ENCODE measurements at places on chromosomes 3 and 15.

DNA sequence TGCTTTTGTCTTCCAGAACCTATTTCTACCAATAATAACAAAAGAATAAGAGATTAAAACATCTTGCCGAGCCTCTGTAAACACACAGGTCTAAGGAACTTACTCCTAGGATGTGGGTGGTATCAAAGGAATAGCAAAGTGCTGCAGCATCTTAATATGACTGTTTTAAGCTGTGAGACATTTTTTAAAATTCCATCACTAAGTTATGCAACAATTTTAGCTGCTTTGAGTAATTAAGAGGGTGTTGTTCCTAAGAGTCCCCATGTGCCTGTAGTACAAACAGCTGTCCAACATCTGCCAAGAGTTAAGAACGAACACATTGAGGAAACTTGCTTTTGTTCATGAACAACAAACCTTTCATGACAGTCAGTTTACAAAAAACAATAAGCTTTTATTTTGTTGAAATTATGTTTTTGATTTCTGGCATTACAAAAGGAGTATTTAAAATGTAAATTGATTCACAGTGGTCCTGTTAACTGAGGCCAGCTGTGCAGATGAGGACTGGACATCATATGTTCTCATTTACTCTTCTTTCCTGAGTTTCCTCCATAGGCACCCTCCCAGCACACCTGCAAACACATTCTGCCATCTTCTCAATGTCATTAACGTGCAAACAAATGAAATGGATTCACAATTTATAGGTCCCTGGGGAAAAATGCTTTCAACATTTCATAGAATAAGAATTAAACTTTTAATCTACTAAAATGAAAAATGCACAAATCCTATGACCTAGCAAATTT is 337.3 kb upstream of the ARHGEF26 start:
- no peak for DNase-seq

GRCh38 chr3:46082849-46083248 is 55.6 kb upstream of the XCR1 start:
- no peak for DNase-seq

- peak; percentile 46 for DNase-seq
Measured at GRCh38 chr3:67384760-67385397, 269.5 kb downstream of the SUCLG2 start.

GRCh38 chr3:61777483-61777882 is 216.1 kb downstream of the PTPRG start:
- no peak for DNase-seq

DNA sequence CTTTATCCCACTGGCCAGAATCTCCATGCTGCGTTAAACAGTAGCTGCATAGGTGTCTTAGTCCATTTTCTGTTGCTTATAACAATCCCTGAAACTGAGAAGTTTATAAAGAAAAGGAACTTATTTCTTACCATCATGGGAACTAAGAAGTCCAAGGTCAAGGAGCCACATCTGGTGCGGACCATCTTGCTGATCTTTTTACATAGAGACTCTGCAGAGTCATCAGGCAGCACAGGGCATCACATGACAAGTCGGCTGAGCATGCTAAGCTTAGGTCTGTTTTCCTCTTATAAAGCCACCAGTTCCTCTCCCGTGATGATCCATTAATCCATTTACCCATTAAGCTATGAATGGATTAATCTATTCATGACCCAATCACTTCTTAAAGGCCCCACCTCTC is 22.4 kb upstream of the FAM174B start:
- peak; percentile 83 for DNase-seq

- DNase-seq = no peak
Measured at GRCh38 chr15:75192307-75192706, 9.4 kb upstream of the C15orf39 start.

DNA sequence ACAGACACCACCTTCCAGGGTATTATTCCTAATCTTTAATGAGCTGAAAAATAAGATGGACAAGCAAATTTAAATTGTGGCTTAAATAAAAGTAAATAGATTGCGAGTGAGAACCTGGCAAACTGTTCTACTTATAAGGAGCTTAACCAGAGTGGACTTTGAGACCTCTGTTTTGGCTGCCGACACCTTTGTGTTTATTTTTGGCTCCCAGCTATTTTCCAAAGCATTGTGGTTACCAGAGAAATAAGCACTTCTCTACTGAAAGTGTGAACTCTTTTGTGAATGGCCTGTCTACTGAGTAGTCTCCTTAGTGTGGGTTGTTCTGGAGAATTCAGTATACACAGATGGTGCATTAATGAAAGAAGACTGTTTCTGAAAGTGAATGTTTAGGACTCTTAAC is 109.4 kb downstream of the ATP8B4 start:
- DNase-seq = no peak

DNA sequence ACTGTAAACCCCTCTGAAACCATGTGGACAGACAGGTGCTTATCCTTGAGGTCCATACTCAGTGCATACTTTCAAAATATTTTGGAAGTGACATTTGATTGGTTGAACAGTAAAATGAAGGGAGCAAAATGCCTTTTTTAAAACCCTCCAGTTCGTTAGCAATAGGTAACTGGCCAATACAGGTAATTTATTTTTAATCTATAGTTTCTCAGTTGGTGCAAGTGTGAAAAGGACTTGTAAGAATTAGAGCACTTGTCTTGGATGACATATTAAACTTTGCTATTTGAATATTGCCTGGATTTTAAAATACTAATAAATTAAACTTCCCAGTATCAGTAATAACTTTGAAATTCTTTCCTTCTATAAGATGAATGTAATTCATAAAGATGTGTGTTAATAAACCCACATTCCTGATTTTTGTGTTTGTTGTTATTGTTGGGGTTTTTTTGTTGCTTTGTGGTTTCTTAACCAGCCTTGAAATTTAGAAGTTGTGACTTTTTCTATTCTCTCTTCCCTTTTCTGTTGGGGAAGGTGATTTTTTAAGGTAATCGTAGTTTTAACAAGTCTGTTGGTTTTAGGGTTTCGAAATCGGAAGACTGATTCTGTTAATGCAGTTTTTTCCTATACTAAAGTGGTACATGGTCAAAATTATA is 90.0 kb downstream of the STT3B start:
- DNase-seq = no peak

DNA sequence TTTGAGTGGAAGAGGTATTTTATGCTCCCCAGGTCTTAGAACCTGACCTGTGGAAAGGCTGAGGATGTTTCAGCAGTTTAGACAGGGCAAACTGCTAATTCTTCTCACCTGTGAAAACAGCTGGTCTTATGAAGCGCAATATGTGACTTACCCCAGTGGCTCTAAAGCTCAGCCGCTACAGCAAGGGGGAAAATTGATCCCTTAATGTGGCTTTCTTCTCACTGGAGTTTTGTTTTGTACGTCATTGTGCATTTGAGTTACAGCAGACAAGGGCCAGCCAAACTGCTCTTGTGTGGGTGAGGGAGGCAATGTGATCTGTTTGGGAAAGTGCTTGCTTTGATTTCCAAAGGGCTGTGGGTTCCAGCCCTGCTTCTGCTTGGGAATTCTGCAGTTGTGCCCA is 293.4 kb upstream of the LRRFIP2 start:
- DNase-seq = no peak

DNA sequence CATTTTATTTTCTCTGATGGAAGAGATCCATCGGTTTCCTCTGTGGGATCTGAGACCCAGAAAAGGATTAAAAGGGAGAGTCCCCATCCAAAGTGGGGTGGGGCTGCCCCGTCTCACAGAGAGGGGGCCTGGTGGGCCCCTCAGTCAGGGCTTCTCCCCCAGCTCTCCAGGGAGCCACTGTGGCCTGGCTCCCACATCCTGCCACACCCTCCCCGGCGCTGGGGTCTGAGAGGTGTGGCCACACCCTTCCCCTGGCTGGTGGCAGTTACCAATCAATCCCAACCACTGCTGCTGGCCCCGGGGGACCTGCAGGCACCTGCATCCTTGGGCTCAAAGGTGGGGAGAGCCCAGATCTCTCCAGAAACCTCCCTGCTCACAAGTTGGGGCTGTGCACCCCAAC is 161.8 kb upstream of the IQSEC1 start:
- no peak for DNase-seq

GRCh38 chr15:62444104-62445022 is 279.3 kb upstream of the C2CD4B start:
- DNase-seq = no peak

DNA sequence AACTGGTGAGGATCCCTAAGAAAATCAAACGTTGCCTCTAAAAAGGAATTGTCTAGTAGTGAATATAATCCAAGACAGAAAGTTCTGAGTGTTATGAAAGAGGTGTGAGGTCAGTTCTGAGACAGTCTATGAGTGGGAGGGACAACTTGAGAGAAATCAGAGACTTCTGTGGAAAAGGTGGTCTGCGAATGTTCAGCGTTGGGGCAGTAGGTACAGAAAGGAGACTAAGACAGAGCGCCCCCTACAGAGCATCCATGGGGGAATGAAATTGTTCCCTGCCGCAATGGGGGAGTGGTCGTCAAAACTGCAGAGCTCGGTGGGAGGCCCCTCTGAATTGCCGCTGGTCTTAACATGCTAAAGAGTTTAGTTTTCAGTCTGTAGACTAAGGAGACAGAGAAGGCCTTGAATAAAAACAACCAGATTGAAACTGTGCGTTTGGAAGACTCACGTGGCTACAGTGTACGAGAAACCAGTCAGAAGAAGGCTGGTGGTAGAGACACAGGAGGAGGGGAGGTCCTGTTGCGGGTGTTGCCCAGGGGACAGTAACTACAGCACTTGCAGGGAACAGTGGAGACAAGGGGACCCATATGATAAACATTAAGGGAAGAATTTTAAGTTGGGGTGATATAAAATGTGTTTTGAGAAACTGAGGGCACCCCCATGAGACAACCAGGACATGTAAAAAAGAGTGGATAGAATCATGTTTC is 6.9 kb downstream of the TNIK start:
- DNase-seq = peak; percentile 5

- peak; percentile 61 for DNase-seq
Measured at GRCh38 chr3:47399531-47400270, 18.9 kb downstream of the PTPN23 start.

DNA sequence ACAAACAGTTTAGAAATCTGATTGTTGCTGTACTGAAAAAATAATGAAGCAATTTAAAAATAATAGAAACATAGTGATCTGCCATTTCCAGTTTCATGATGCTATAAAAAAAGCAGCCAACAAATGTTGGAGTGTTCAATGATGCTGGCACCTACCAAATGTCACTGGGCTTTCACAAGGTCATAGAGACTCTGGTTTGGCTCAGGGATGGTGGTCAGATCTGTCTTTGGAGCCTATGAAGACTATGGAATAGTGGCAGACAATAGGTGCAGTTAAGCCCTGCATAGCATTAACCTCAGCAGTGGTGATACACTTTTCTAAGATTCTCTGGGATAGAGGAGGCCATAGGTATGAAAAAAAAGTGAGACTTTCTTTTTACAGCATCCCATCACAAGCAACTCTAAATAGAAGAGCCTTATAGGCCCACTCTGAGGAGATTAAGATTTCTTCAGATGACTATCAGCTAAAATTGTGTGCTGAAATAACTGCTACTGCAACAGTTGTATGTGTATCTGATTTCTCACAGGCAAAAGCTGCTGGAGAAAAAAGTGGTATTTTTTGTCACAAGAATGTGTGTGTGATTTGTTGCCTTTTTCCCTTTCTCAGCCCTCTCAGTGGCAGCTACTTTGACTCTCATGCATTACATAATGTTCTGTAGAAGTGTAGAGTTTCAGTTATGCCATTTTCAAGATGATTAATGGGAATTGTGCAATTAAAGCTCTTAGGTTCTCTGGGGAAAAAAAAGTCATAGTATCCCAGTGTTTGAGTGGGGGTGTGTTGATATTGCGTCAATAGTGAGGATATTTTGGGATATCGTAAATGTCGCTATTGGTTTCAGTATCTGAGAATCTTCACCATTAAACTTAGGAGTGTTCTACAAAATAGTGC is 137.4 kb downstream of the MBNL1 start:
- peak; percentile 43 for DNase-seq

GRCh38 chr3:13013994-13014754 is 59.1 kb downstream of the IQSEC1 start:
- peak; percentile 76 for DNase-seq

GRCh38 chr15:68334661-68335124 is 57.1 kb downstream of the FEM1B start:
- DNase-seq = peak; percentile 92

GRCh38 chr3:98710067-98710659 is 53.0 kb upstream of the ST3GAL6 start:
- DNase-seq = peak; percentile 24

DNA sequence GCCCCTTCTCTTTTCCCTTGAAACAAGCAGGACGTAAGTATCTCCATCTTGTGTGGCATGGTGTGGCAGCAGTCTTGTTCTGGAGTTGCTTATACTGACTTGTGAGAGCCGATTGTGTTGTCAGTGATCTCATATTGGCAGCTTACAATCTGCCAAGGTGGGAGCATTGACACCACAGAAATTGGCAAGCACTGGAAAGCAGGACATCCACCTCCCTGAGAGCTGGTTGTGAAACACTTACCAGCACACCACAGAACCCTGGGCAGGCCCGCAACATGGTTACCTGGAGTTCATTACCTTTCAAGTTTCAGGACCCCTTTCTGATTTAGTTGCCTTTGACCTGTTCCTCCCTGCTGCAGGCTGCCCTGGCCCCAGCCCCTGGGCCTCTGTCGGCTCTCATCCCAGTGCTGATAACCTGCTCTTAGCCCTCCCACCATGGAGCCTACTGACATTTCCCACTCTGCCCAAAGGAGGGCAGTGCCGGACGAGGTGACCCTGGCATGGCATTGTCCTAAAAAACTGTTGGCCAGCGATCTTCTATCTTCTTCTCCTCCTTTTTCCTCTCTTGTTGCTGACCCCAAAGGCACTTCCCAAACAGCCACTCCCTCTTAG is 10.6 kb upstream of the ATP2B2 start:
- DNase-seq = no peak

GRCh38 chr3:124552224-124552623 is 178.0 kb upstream of the UMPS start:
- no peak for DNase-seq

DNA sequence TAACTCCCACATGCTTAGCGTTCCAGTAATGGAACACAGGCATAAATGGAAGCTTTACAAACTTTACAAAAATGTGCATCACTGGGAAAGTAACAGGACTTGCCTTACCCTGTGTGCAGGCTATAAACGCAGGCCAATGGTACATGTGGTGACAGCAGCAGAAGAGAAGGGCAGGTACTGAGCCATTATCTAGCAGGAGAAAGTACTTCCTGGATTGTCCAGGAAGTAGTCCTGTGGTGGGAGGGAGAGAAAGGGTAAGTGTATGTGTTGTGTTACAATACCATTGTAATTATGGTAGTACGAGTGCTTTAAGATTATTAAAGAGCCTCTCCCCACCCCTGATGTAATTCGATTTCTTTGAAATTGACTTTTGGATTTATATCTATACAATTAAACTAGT is 5.3 kb downstream of the ATP1B3 start:
- DNase-seq = no peak

GRCh38 chr3:4515916-4516579 is 22.9 kb downstream of the ITPR1 start:
- DNase-seq = no peak

GRCh38 chr3:37986479-37987314 is 3.9 kb upstream of the VILL start:
- DNase-seq = no peak

DNA sequence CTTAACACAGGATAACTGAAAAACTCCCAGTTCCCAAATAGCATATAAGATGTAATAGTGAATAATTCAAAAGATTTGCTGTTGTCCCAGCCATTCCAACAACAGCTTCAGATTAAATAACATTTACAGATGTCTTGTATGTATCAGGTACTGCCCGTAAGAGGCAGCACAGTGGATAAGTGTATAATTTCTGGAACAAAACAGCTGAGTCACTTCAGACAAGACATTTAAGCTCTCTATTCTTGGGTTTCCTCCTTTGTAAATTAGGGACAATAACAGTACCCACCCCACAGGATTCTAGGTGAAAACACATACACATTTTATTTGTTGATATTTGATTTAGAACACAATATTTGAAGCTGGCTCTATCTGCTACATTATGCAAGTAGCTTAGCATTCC is 2.6 kb upstream of the WWTR1 start:
- no peak for DNase-seq

All from suppressor macrophage (primary cell).